ENCODE measurements at places on chromosomes 16 and 17.

- H3K36me3 ChIP-seq: peaks cover 2% of the 10 kb centered on the region
- no peak overlapping the region for H3K27ac ChIP-seq
- peaks cover 9% of the 10 kb centered on the region for H3K4me1 ChIP-seq
- H3K4me3 ChIP-seq: no peak overlapping the region
- no peak for DNase-seq
These were observed 109.1 kb downstream of the GAS7 start for GRCh38 chr17:10089196-10089804.

DNA sequence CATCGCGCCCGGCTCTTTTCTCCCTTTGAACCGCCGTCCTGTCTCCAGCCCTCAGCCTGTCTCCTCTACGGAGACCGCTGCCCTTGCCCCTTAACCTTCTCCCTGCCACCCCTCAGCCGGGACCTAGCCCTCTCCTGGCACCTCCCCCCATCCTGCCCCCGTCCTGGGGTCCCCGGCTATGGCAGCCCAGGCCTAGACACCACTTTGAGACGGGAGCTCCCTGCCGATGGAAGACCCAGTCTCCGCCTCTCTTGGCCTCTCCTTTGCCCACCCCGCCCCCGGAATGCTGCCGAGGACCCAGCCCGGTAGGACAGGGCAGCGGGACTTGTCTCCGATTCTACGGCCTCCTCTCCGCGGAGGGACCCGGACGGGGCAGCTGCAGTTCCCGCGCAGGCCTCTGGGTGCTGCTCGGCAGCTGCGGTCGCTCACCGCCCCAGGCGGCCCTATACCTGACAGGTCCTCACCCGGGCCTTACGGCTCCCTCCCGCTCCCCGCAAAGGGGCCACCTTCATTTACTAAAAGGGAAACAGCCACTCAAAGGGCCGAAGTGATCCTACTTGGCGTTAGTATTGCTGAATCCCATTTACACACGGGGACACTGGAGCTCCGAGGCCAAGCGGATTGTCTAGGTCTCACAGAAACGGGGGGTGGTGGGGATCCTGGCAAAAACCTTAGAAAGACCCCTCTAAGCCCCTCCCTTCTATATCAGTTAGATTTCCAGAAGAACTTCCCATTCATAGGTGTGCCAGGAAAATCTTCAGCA is 32.6 kb upstream of the TAC4 start:
- DNase-seq: peak; percentile 83
- peak overlapping the region; percentile 26 for H3K4me3 ChIP-seq
- no peaks in the 10 kb centered on the region for H3K36me3 ChIP-seq
- peaks cover 53% of the 10 kb centered on the region for H3K27me3 ChIP-seq
- peaks cover 4% of the 10 kb centered on the region for H3K4me1 ChIP-seq

DNA sequence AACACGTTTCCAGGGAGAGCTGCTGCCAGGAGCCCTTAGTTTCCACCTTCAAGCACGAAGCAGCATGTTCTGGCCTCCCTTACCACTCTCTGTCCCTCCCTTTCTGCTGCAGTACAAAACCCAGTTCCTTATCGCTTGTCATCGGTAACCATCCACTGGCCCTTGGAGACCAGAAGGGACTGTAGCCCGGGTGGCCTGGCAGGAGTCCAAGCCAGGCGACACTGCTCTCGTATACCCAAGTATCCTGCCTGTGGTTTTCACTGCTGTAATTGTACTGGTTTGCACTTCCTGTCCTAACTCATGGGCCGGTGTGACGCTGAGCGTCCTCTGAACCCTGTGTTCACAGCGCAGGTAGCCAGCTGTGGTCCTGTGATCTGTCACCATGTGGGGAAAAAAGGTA is 81.1 kb downstream of the MAF start:
- no peak overlapping the region for H3K27ac ChIP-seq
- H3K27me3 ChIP-seq: peaks cover 31% of the 10 kb centered on the region
- peaks cover 7% of the 10 kb centered on the region for H3K4me1 ChIP-seq
- no peak overlapping the region for H3K4me3 ChIP-seq
- DNase-seq: no peak

GRCh38 chr17:81346908-81347349 is 48.3 kb upstream of the BAHCC1 start:
- H3K36me3 ChIP-seq: no peaks in the 10 kb centered on the region
- no peak overlapping the region for H3K27ac ChIP-seq
- DNase-seq: no peak
- no peak overlapping the region for H3K4me3 ChIP-seq

- H3K4me3 ChIP-seq: no peak overlapping the region
- no peaks in the 10 kb centered on the region for H3K4me1 ChIP-seq
- no peak for DNase-seq
- peaks cover 15% of the 10 kb centered on the region for H3K36me3 ChIP-seq
- no peak overlapping the region for H3K27ac ChIP-seq
- H3K27me3 ChIP-seq: no peaks in the 10 kb centered on the region
These were observed 14.0 kb downstream of the VPS53 start for GRCh38 chr17:700504-701094.
